ENCODE measurements at places on chromosomes 2 and 18. TPM values are rescaled to one million over a fixed set of nuclear protein-coding genes. Genes with fewer than 3 reads are reported as not detected.

DNA sequence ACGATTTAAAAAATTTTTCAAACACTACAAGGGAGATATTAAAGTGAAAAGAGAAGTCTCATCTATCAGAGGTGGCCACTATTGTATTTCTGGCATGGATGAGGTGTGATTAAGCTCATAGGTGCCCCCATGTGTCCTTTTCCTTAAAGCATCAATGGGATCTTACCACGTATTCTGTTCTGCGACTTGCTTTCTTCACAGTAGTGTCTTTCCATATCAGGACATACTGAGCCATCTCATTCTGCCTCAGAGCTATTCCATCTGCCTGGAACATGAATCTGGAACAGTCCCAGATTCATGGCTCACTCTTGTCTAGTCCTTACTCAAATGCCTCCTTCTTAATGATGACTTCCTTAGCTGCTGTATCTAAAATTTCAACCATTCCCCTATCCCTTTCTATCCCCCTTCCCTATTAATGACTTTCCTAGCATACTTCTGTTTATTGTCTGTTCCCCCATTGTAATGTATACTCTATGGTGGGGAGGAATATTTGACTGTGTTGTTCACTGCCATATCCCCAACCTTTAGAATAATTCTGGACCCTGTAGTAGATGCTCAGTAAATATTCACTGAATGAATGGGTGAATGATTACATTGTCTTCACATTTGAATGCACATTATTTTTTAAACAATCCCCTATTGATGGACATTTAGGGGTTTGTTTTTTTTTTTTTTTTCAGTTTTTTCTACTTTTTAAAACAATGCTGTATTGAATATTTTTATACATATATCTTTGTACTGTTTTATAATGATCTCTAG lies 11.1 kb downstream of the STAMBP start:
- no peak for DNase-seq

GRCh38 chr2:726169-726568 lies 49.0 kb upstream of the TMEM18 start:
- DNase-seq: no peak

- DNase-seq: no peak
Observed at GRCh38 chr2:3162442-3163077, 215.1 kb downstream of the EIPR1 start.

GRCh38 chr2:130822766-130823165 lies 13.9 kb upstream of the ARHGEF4 start:
- no peak for DNase-seq

GRCh38 chr18:65239787-65240186 lies 511.0 kb upstream of the CDH7 start:
- DNase-seq: no peak

CPLX4 gene
- total RNA-seq: not detected
